ENCODE measurements at places on chromosomes 7 and 10. TPM values are rescaled to one million over a fixed set of nuclear protein-coding genes. Genes with fewer than 3 reads are reported as not detected.

Gene MOGAT3
- total RNA-seq: not detected

Gene SFRP5
- not detected for total RNA-seq

Gene SDK1
- total RNA-seq: 0.07 TPM

Gene MYH16
- total RNA-seq: not detected

Gene CALU
- 30.6 TPM for total RNA-seq

Gene SPDYE2B
- not detected for total RNA-seq

Gene TSPAN33
- total RNA-seq: 1.3 TPM

Gene ZNF277
- 29.2 TPM for total RNA-seq

Gene PLAC9
- total RNA-seq: not detected

Gene SPDYE1
- total RNA-seq: 0.13 TPM

Gene NRG3
- total RNA-seq: not detected

Gene NPC1L1
- total RNA-seq: not detected

Gene PRLHR
- total RNA-seq: not detected

Gene SEC23IP
- total RNA-seq: 59.7 TPM

Gene EN2
- total RNA-seq: not detected

Gene PTPRE
- total RNA-seq: 30.8 TPM

Gene GRM3
- not detected for total RNA-seq

Gene CPA4
- total RNA-seq: not detected

Gene VWDE
- 2.5 TPM for total RNA-seq

Gene HMX2
- total RNA-seq: not detected
